ENCODE measurements at places on chromosomes 4 and X. TPM values are rescaled to one million over a fixed set of nuclear protein-coding genes. Genes with fewer than 3 reads are reported as not detected.
A peak's percentile ranks its signal among the peaks of the same experiment; 100 is the strongest.

- H3K27ac ChIP-seq, result no peak overlapping the region
- DNase-seq, result no peak
- H3K4me1 ChIP-seq, result no peaks in the 10 kb centered on the region
- no peak overlapping the region for H3K4me3 ChIP-seq
Measured at GRCh38 chrX:65993915-65994460, 45.9 kb downstream of the VSIG4 start.

Gene AFF2
- 10.0 TPM for total RNA-seq

Gene CLOCK
- 44.8 TPM for total RNA-seq

GRCh38 chrX:32530802-32531403 lies 680.4 kb downstream of the DMD start:
- H3K4me3 ChIP-seq, result no peak overlapping the region
- no peaks in the 10 kb centered on the region for H3K36me3 ChIP-seq
- DNase-seq, result no peak
- no peaks in the 10 kb centered on the region for H3K27me3 ChIP-seq
- no peak overlapping the region for H3K27ac ChIP-seq

- H3K4me3 ChIP-seq, result no peak overlapping the region
- no peaks in the 10 kb centered on the region for H3K36me3 ChIP-seq
- H3K27ac ChIP-seq, result no peak overlapping the region
Measured at GRCh38 chrX:21702725-21703124, 44.6 kb upstream of the KLHL34 start.

Gene DKK2
- total RNA-seq, result not detected

- H3K4me3 ChIP-seq, result no peak overlapping the region
- DNase-seq, result peak; percentile 8
- H3K27me3 ChIP-seq, result no peaks in the 10 kb centered on the region
- H3K36me3 ChIP-seq, result no peaks in the 10 kb centered on the region
- H3K27ac ChIP-seq, result no peak overlapping the region
- H3K4me1 ChIP-seq, result no peaks in the 10 kb centered on the region
Measured at GRCh38 chr4:109944591-109944990, 31.9 kb downstream of the EGF start.

DNA sequence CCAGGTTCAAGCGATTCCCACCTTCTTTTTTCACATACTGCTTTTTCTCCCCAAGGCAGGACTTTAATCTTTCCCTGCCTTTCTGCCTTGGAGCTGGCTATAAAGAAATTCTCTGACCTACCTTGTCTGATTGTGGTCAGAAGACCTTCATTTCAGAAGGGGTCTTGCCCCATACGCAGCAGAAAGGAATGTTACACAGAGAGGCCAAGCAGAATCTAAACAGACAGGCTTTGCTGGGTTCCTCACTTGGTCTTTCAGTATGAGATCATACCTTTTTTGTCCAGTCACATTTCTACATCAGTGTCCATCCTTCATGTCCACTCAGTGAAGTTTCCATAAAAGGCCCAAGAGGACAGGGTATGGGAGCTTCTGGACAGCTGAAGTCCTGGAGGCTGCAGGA lies 108.3 kb upstream of the RBPJ start:
- H3K4me3 ChIP-seq, result no peak overlapping the region
- H3K36me3 ChIP-seq, result no peaks in the 10 kb centered on the region
- peaks cover 34% of the 10 kb centered on the region for H3K27me3 ChIP-seq
- H3K4me1 ChIP-seq, result peaks cover 2% of the 10 kb centered on the region

Gene KCNE5
- 0.36 TPM for total RNA-seq

Gene BDH2
- total RNA-seq, result 43.0 TPM

DNA sequence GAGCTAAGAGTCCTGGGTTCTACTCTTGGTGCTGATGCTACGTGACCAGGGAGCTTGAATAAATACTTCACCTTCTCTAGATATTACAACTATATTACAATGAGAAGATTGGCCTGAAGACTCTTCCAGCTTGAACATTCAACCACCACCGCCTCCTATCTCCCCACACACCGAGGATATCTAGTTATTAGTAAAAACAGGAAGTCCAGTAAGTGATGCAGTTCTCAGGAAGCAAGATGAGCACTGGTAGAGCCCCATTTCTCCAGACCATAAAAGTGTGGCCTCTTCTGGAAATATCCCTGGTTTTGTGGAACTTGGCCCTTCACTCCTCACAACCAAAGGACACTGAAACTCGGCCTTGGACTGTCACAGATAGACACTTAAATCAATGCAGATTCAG lies 18.5 kb downstream of the PJA1 start:
- DNase-seq, result peak; percentile 81
- H3K4me3 ChIP-seq, result no peak overlapping the region
- H3K36me3 ChIP-seq, result no peaks in the 10 kb centered on the region
- peaks cover 27% of the 10 kb centered on the region for H3K27me3 ChIP-seq

Gene TRO
- total RNA-seq, result 22.4 TPM

GRCh38 chr4:83819582-83819981 lies 283.7 kb downstream of the GPAT3 start:
- no peak overlapping the region for H3K4me3 ChIP-seq
- DNase-seq, result no peak
- no peak overlapping the region for H3K27ac ChIP-seq
- H3K27me3 ChIP-seq, result no peaks in the 10 kb centered on the region

- no peak overlapping the region for H3K27ac ChIP-seq
- DNase-seq, result no peak
- H3K27me3 ChIP-seq, result peaks cover 12% of the 10 kb centered on the region
- peaks cover 5% of the 10 kb centered on the region for H3K4me1 ChIP-seq
Measured at GRCh38 chr4:140363051-140363450, 10.4 kb upstream of the SCOC start.

- no peaks in the 10 kb centered on the region for H3K36me3 ChIP-seq
- H3K4me1 ChIP-seq, result no peaks in the 10 kb centered on the region
- no peak for DNase-seq
- no peak overlapping the region for H3K4me3 ChIP-seq
Measured at GRCh38 chr4:108828620-108829019, 65.8 kb upstream of the ETNPPL start.

Gene RAB39B
- total RNA-seq, result 0.36 TPM

DNA sequence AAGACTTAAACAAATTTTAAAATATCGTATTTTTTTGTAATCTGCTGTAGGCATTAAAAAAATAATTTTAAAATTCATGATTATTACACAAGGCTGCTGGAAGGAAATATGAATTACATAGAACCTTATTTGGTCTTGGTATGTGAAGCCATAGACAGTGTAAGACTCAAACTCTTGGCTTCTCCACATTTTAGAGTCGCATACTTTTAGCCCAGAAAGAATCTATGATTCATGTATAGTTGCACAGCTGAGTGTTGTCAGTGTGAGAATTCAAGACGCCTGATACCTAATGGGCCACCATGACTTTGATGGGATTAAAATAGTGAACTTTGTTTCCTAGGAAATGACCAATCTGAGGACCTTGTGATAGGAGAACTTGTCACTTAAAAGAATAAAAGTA lies 1.4 kb downstream of the INTU start:
- H3K4me3 ChIP-seq, result no peak overlapping the region
- DNase-seq, result peak; percentile 74
- peak overlapping the region; percentile 81 for H3K27ac ChIP-seq
- no peaks in the 10 kb centered on the region for H3K27me3 ChIP-seq
- H3K4me1 ChIP-seq, result peaks cover 11% of the 10 kb centered on the region

Gene CT45A10
- total RNA-seq, result not detected

DNA sequence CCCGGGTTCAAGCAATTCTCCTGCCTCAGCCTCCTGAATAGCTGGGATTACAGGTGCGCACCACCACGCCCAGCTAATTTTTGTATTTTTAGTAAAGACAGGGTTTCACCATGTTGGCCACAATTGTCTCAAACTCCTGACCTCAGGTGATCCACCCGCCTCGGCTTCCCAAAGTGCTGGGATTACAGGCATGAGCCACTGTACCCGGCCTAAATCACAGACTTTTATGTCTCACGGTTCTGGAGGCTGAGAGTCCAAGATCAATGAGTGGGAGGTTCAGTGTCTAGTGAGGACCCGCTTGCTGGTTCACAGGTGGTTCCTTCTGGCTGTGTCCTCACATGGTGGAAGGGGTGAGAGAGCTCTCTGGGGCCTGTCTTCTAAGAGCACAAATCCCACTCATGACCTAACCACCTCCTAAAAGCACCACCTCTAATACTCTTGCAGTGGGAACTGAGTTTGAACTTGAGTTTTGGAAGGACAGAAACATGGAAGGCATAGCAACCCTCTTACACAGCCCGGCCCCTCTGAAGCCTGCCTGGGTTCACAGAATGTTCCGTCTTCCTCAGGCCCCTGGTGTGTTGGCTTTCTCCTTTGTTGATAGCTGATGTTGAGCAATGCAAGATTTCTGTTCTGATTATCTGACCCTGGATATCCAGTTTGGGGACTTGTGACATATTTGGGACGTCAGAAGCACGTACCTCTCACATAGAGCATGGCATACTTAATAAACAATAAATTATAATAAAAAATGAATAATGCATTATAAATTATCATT lies 1.9 kb upstream of the AKAP17A start:
- H3K27ac ChIP-seq, result no peak overlapping the region
- no peak for DNase-seq
- H3K4me1 ChIP-seq, result peaks cover 8% of the 10 kb centered on the region
- H3K27me3 ChIP-seq, result no peaks in the 10 kb centered on the region
- peaks cover 12% of the 10 kb centered on the region for H3K36me3 ChIP-seq
- no peak overlapping the region for H3K4me3 ChIP-seq

GRCh38 chr4:180169394-180169793 lies 2073.8 kb upstream of the TENM3 start:
- no peaks in the 10 kb centered on the region for H3K36me3 ChIP-seq
- no peak overlapping the region for H3K27ac ChIP-seq
- H3K4me3 ChIP-seq, result no peak overlapping the region
- no peak for DNase-seq

DNA sequence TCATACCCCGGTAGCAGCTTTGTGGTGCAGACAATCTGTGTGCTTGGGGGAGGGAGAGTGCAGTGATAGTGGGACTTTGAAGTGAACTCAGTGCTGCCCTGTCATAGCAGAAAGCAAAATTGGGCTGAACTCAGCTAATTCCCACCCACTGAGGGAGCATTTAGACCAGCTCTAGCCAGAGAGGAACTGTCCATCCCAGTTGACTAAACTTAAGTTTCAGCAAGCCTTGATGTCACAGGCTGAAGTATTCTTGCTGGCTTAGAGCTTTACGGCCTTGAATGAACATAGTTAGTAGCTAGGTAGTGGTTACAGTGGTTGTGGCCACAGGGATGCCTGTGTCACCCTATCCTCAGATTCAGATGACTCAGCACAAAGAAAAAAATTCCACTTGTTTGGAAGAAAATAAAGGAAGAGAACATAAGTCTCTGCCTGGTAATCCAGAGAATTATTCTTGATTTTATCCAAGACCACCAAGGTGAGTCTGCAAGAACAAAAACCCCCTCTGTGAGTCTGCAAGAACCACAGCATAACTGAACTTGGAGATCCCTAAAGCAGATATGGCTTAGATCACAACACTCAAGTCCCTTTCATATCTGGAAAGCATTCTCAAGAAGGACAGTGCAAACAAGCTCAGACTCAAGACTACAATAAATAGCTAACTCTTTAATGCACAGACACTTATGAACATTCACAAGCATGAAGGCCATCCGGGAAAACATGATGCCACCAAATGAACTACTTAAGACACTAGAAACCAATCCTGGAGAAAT lies 39.4 kb downstream of the ADH7 start:
- peak overlapping the region; percentile 1 for H3K4me3 ChIP-seq
- no peaks in the 10 kb centered on the region for H3K27me3 ChIP-seq
- H3K36me3 ChIP-seq, result no peaks in the 10 kb centered on the region
- H3K4me1 ChIP-seq, result peaks cover 14% of the 10 kb centered on the region
- no peak for DNase-seq

Gene FHDC1
- 0.36 TPM for total RNA-seq

Gene ETNPPL
- not detected for total RNA-seq

DNA sequence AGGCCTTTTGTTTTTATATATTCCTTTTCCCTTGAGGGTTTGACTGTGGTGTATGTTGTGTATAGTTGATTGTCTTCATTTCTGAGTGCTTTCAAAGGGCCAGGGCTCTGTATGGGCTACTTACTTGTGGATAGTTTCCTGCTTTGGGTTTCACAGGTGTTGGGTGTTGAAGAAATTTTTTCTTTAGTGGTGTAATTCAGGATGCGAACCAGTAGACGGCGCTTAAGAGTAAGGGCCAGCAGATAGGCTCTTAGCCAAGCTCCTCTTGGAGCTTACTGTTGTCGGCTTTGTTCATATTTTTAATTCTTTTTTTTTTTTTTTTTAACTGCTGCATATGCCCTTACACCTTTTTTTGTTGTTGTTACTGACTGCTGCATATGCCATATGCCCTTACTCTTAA lies 276.3 kb upstream of the GALNT7 start:
- H3K27ac ChIP-seq, result no peak overlapping the region
- H3K36me3 ChIP-seq, result no peaks in the 10 kb centered on the region
- H3K27me3 ChIP-seq, result no peaks in the 10 kb centered on the region
- no peaks in the 10 kb centered on the region for H3K4me1 ChIP-seq

DNA sequence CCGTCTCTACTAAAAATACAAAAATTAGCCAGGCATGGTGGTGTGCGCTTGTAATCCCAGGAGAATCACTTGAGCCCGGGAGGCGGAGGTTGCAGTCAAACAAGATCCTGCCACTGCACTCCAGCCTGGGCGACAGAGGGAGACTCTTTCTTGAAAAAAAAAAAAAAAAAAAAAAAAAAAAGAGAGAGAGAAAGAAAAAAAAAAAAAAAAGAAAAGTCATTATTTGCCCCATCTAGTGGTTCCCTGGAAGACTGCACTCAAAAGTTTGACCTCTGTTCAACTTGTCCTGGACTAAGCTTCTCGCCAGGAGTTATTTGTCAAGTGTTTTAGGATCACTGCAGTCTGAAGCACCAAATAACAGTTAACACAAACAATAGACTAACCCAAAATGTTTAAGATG lies 45.3 kb upstream of the KCTD8 start:
- no peak overlapping the region for H3K4me3 ChIP-seq
- no peaks in the 10 kb centered on the region for H3K27me3 ChIP-seq
- no peaks in the 10 kb centered on the region for H3K36me3 ChIP-seq
- no peaks in the 10 kb centered on the region for H3K4me1 ChIP-seq
- H3K27ac ChIP-seq, result no peak overlapping the region

Gene CT45A7
- total RNA-seq, result not detected

Gene FGFBP1
- not detected for total RNA-seq

GRCh38 chr4:184846531-184846930 lies 20.8 kb upstream of the ACSL1 start:
- no peak overlapping the region for H3K27ac ChIP-seq
- peaks cover 15% of the 10 kb centered on the region for H3K27me3 ChIP-seq
- no peak overlapping the region for H3K4me3 ChIP-seq
- H3K36me3 ChIP-seq, result no peaks in the 10 kb centered on the region

GRCh38 chrX:97751735-97752134 lies 868.0 kb downstream of the RPA4 start:
- no peak overlapping the region for H3K4me3 ChIP-seq
- H3K27me3 ChIP-seq, result no peaks in the 10 kb centered on the region
- no peak overlapping the region for H3K27ac ChIP-seq

Gene MAGEA1
- total RNA-seq, result not detected

Data from osteoblast (primary cell).